GF-D8 (cell line): ENCODE measurements at places on chromosomes 4 and X.
A peak's percentile ranks its signal among the peaks of the same experiment; 100 is the strongest.

- no peak for DNase-seq
Measured at GRCh38 chrX:134554291-134554690, 94.3 kb downstream of the HPRT1 start.

DNA sequence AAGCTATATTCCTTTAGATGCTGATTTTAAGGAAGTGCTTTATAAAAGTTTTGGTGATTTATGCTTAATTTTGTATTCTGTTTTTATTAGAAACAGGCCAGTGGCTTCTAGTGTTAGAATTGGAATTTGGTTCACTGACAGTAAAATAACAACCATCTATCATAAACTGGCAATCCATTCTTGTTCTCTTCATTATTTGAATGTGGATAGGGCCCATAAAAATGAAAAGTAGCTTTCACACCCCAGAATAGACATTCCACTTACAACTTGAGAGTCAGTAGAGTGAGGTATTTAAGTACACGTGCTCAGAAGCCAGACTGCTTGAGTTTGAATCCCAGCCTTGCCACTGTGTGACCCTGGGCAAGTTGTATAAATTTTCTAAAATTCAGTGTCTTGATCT lies 232.4 kb upstream of the CTSO start:
- no peak for DNase-seq

- DNase-seq = no peak
Measured at GRCh38 chr4:148831945-148832344, 389.7 kb upstream of the NR3C2 start.

DNA sequence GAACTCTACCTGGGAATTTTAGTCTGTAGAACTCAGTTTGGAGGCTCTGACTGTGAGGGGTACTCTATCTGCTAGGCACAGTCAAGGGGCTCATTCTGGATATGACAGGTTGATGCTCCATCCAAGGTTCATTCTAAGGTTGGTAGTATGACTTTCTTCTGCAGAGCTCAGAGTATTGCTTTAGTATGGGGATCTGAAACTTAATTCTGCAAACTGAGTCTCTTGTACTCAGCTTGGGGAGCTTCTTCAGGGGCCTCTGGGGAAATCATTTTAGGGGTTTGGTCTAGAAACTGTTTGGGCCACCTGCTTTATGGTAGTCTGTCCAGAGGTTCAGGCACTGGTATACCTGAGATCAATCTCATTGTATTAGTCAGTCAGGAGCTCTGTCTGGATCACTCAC lies 9.7 kb upstream of the TSR2 start:
- DNase-seq = no peak

DNA sequence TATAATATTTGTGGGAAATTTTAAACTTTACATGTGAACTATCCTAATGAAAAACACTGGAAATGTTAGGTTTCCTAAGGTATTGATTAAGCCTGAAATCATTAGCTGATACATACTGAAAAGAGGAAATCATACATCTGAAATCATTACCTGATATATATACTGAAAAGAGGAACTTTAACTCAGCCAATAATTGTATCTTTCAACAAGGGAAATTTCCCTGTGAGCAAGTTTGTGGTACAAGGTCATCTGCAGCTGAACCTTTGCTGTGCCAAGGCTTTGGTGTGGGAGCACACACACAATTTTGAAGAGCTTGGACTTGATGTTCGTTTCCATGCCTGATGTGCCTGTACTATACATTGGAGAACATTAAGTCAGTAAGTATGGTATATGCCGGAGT lies 131.9 kb upstream of the USP9X start:
- no peak for DNase-seq

GRCh38 chrX:142977128-142977914 lies 48.4 kb upstream of the SPANXN4 start:
- DNase-seq = no peak

DNA sequence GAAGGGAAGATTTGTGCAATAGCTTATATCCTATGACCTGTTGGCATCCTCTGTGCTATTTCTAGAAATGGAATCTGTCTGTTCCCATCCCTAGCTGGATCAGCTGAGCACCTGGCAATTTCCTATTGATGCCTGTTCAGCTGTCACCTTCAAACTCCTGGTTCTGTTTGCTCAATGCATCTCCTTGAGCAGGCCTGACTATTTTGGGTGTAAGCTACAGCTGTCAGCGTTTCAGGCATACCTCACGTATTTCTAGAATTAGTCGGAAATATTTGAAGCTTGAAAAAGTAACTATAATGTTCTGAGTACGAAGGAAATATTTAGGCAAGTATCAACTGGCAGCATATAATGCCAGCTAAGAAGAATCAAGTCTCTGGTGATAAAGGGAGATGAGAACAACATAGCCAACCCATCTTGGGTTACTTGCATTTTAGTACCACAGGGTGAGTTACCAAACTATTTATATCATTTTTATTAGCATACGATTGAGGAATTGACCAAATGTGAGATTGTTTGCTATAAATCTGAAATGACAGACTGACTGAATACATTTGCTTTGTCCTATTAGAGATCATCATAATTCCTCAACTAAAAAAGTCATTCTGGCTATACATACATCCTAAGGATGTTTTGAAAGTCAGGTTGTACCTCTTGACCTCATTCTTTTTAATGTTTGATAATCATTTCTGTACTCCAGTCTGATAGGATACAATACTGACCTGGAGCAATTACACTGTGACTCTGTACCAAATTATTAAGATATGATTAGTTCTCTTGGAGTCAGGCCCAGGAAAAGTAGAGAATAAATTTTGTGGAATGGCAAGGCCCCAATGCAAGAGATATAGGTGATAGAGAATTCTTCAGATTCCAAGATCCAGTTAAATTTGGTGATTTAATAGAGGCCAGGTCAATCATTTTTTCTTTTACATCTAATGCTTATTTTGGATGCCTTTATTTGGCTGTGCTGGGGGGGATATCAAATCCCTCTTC lies 36.4 kb upstream of the PLAC1 start:
- DNase-seq = no peak

- DNase-seq = no peak
Measured at GRCh38 chr4:88006956-88007303, 505 bp upstream of the PKD2 start.

GRCh38 chrX:124208660-124209059 lies 123.8 kb upstream of the TEX13D start:
- DNase-seq = peak; percentile 78

- DNase-seq = no peak
Measured at GRCh38 chr4:1459722-1460511, 53.7 kb upstream of the NKX1-1 start.

GRCh38 chr4:13893211-13893610 lies 265.7 kb upstream of the BOD1L1 start:
- DNase-seq = no peak

- no peak for DNase-seq
Measured at GRCh38 chrX:37906357-37906756, 59.0 kb upstream of the DYNLT3 start.

- no peak for DNase-seq
Measured at GRCh38 chr4:56195025-56195424, 192.3 kb downstream of the AASDH start.

- DNase-seq = no peak
Measured at GRCh38 chr4:162839814-162840213, 326.9 kb downstream of the NAF1 start.

- DNase-seq = no peak
Measured at GRCh38 chrX:31258166-31258565, 186.3 kb upstream of the FTHL17 start.

- no peak for DNase-seq
Measured at GRCh38 chr4:140028676-140029517, 125.1 kb downstream of the MAML3 start.

GRCh38 chr4:151858356-151858755 lies 97.5 kb upstream of the GATB start:
- DNase-seq = no peak

GRCh38 chr4:143700046-143700415 lies 444 bp downstream of the FREM3 start:
- DNase-seq = no peak

DNA sequence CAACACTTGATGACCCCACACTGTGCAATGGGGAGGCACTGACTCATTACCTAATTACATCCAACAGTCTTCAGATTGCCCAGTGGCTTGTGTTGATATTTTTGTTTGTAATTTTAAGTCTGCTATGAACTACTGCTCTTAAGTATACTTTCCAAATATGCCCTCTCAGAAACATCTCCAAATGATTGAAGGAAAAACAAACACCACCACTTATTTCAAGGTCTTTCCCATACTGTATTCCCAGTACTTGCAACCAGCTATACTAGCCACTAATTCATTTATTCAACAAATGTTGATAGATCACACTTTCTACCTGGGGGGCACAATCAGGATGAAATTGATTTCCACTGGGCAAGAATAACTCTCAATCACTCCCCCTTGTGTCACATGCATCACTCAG lies 302.2 kb upstream of the CPEB2 start:
- no peak for DNase-seq

- DNase-seq = no peak
Measured at GRCh38 chrX:9368262-9368661, 96.6 kb upstream of the TBL1X start.

GRCh38 chrX:23327104-23327503 lies 7.5 kb upstream of the PTCHD1 start:
- DNase-seq = no peak

GRCh38 chr4:113052379-113052951 lies 3.0 kb downstream of the ANK2 start:
- no peak for DNase-seq

DNA sequence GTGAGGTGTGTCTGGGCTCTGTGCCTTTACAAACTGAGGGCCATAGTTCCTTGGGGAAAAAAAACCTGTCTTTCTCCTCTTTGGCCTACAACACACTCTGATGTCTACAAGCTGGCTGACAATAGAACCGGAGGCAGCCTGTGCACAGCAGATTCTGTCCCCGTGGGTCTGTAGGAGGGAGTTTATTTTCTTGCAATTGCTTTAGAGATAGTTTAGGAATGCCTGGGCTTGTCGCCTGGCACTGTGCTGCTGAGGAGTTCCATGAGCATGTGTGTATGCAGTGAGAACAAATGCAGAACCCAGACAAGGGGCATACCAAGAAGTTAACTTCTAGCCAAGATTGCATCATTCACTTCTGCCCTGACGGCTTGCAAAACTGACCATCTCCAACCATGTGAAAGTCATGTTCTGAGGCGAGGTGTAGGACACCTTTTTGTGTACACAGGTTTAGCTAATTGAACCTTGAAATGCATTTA lies 54.1 kb downstream of the CCNI start:
- no peak for DNase-seq

- no peak for DNase-seq
Measured at GRCh38 chr4:185115827-185116232, 27.2 kb upstream of the SLC25A4 start.

DNA sequence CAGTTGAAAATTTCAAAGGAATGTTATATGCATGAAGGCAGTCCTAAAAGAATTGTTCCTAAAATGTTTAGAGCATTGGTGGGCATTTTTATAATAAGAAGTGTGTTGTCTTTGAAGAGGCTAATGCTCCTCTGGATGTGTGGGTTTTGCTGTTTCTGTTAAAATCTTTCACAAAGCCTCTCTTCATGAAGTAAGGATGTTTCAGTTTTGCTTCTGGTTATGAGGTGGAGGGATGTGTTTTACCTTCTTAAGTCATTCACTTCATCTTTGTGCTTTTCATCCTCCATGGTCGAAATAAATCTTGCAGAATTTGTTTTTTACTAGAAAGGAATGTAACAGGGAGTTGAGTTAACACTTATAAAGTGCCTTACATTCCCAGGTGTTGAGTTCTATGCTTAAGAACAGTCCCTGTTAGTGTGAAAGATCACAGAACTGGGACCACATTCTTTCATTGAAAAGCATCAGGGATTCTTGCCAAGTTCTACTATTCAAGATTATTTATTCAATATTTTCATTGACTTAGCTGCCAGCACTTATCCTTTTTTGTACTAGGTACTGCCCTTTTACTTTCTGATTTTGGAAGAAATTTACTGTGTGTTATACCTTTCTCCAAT lies 21.1 kb downstream of the FHIP1A start:
- DNase-seq = no peak

- no peak for DNase-seq
Measured at GRCh38 chrX:103356858-103357257, 552 bp downstream of the TCEAL9 start.

DNA sequence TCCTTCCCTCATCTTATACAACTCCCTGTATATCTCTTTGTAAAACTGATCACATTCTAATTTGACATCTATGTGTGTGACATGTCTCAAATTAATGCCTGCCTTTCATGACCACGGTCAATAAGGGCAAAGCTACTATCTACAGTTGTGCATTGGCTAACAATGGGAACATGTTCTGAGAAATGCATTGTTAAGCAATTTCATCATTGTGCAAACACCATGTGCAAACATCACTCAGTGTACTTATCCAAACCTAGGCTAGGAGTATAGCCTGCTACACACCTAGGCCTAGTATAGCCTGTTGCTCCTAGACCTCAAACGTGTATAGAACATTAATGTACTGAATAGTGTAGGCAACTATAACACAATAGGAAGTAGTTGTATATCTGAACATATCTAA lies 95.0 kb downstream of the BANK1 start:
- DNase-seq = peak; percentile 15

DNA sequence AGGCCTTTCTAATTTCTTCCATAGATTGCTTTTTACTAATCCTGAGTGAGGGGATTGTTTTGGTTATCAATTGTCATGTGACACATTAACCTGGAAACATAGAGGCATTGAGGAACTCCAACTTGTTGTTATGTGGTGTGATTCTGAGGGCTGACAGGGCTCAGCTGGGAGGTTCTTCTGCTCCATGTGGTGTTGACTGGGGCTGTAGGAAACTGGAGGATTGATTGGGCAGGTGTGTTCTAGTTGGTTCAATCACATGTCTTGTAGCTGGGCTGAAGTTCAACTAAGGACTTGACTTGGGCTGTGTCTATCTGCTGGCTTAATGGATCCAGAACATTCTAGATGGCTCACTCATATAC lies 10.8 kb upstream of the CRLF2 start:
- DNase-seq = no peak

DNA sequence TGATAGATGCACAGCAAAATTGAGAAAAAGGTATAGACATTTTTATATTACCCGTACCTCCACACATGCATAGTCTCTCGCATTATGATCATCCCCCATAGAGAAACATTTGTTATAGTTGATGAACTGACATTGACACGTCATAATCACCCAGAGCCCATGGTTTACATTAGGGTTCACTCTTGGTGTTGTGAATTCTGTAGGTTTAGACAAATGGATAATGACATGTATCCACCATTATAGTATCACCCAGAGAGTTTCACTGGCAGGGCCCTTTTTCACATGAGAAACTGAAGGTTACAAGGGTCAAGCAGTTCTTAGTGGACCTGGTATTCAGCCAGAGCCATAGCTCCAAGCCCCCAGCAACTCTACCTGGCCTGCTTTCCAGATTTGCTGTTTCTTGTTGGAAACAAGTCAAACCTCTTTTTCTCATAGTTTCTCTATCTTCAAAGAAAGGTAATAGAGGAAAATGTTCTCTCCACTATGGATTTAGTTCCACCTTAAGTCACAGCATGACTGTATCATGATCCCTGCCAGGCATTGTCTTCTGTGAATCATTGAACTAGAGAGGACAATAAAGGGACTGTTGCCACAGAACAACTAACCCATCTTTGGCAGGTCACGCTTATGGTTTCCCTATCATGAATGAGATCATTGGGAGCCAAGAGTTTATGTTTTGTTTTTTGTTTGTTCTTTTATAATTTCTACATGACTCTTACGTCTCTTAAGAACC lies 64.0 kb downstream of the HHIP start:
- DNase-seq = no peak
